Cardiac muscle cell (in vitro differentiated cells and primary cell): ENCODE measurements at places on chromosomes 4 and X. TPM values are rescaled to one million over a fixed set of nuclear protein-coding genes. Genes with fewer than 3 reads are reported as not detected.

- peak; percentile 74 for DNase-seq
Observed at GRCh38 chr4:30714408-30715031, 5.6 kb upstream of the PCDH7 start.

DNA sequence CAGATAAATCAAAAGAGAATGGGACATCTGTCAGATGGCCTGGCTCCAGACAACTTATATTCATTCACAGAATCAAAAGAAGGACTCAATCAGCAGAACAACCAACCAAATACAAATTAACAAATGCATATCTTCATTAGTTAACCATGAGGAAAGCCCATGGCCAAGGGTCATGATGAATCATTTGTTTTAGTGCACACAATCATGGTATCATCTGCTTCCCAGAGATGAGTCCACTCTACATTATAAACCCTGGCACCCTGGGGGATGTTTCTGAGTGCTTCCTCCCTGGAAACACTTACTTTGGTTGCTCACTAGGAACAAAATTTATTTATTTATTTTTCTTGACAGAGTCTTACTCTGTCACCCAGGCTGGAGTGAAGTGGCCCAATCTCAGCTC is 453.3 kb upstream of the HS3ST1 start:
- no peak for DNase-seq

DNA sequence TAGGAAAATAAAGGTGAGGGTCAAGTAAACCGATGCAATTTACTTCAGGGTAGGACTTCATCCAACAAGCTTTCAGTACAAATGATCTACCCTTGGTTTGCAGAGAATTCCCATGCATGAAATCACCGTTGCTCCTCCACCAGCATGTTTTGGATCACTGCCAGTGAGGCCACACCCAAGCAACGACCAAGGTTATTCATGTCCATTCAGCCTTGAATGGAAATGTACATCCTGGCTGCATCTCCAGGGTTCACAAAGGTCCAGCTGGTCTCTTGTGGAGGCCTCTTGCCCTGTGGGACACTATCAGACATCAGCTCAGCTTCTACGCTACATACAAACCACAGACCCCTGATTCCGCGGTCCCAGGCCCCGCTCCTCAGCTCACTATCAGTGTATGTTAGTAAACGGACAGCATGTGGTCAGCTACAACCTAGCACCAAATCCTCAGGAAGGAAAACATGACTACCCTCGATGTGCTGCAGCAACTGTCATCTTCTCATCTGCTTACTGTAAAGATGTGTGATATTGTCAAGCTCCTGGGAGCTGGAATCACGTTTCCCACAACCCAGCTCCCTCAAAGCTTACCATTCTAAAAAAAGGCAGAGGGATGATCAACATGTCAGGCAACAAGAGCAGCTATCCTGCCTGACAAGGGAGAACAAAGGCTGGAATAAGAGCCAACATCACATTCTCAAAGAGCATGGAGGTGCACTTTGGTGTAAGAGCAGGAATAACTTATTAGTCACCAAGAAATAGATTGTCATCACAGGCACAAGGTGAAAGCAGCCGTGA is 4.9 kb downstream of the LYAR start:
- peak; percentile 9 for DNase-seq

GRCh38 chr4:140187316-140187695 is 33.3 kb upstream of the MAML3 start:
- DNase-seq, result no peak

DNA sequence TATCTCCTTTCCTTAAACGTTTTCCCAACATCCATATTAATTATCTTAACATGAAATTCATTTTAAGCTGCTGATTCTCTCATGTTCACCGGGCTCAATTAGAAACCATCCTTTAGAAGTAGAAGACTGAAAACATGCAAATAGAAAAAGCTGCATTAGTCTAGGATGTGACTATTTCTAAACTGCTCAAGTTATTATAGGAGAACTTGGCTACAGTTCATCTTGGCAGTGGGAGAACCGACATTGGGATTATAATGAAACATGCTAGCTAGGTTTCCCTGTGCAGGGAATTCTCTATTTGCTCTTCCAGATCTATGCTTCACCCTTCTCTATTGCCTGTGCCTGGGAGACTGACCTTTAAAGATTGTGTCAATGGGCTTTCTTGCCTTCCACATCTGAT is 151.0 kb upstream of the PPARGC1A start:
- DNase-seq, result no peak

DNA sequence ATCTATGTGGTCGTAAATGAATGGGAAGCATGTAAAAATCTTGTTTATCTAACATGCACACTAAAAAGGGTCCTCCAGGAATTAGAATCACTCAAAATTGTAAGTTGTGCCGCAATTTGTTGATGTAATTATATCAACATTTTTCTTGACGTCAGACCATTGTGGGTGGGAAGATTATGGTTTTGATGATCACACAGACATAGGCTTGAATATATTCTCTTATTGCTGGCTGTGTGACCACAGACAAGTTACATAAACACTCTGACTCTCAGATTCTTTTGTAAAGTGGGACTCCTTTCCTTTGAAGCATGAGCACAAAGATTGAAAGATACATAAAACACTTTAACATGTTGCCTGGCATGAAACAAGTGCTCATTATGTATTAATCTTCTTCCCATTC is 51.5 kb downstream of the IL1RAPL1 start:
- no peak for DNase-seq

CCNI gene
- 140 and 182 TPM in 2 replicates for polyA plus RNA-seq

AVPR2 gene
- 0.11 TPM in 1 of 2 replicates, not detected in the other for polyA plus RNA-seq
